Mammary microvascular endothelial cell (primary cell): ENCODE measurements at places on chromosomes 13 and 19. TPM values are rescaled to one million over a fixed set of nuclear protein-coding genes. Genes with fewer than 3 reads are reported as not detected.

Gene VSTM2B
- not detected in 2 replicates for total RNA-seq

Gene CEACAM21
- total RNA-seq, result 2.5 and 14.9 TPM in 2 replicates

Gene CYP2A7
- not detected in 2 replicates for total RNA-seq

Gene ZNF135
- 0.93 and 0.94 TPM in 2 replicates for total RNA-seq

Gene KLF1
- not detected in 2 replicates for total RNA-seq

Gene ZNF534
- not detected in 2 replicates for total RNA-seq

Gene ZGLP1
- total RNA-seq, result 1.4 TPM in 1 of 2 replicates, not detected in the other

Gene FSD1
- total RNA-seq, result 7.9 and 9.6 TPM in 2 replicates

Gene CTU1
- 12.1 and 14.8 TPM in 2 replicates for total RNA-seq

Gene CNN1
- total RNA-seq, result 0.20 TPM in 1 of 2 replicates, not detected in the other

Gene ZNF729
- not detected in 2 replicates for total RNA-seq

Gene IGFL2
- total RNA-seq, result not detected in 2 replicates

Gene SLC46A3
- 1.7 and 2.2 TPM in 2 replicates for total RNA-seq

Gene STAP2
- 27.2 and 30.9 TPM in 2 replicates for total RNA-seq

Gene PSPN
- total RNA-seq, result 0.84 and 3.9 TPM in 2 replicates

Gene RXFP2
- not detected in 2 replicates for total RNA-seq
